ENCODE measurements at places on chromosomes 11 and 22.

DNA sequence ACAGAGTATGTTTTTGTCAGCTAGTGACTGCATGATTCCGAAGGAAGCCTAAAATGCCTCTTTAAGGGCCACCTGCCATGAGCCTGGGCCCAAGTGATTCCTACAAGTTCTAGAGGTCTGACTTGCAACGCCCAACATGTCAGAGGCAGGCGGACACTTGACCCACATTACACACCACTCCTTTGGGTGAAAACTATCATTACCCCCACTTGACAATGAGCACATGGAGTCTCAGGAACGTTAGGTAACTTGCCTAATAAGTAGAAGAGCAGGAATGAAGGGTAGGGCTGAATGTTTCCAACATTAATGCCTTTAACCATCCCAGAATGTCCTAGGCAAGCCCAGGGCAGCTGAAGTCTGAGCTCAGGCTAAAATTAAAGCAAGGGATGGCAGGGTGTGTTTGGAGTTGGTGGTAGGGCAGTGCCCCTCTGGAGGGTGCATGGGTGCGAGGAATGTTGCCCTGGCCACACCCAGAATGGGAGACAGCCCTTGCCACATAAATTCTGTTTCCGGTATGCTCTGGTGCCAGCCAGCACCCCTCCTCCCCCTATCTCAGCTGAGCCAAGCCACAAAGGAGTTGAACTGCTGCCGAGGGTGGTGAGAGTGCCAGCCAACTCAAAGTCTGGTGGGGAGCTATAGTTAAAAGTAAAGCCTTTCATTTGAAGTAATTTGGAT, 2.5 kb downstream of the PLAAT2 start:
- no peak for DNase-seq

GRCh38 chr22:29089507-29089906, 16.7 kb downstream of the KREMEN1 start:
- no peak for DNase-seq

GRCh38 chr11:77038825-77039326, 4.7 kb downstream of the B3GNT6 start:
- DNase-seq, result no peak

DNA sequence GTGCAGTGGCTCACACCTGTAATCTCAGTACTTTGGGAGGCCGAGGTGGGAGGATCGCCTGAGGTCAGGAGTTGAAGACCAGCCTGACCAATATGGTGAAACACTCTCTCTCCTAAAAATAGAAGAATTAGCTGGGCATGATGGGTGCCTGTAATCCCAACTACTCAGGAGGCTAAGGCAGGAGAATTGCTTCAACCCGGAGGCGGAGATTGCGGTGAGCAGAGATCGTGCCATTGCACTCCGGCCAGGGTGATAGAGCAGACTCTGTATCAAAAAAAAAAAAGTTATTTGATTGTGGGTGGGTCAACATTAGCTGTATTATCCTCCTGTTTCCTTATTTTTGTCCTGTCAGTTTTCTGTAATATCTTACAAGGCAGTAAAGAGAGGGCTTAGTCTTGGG, 11.9 kb upstream of the RFPL1 start:
- DNase-seq, result no peak

DNA sequence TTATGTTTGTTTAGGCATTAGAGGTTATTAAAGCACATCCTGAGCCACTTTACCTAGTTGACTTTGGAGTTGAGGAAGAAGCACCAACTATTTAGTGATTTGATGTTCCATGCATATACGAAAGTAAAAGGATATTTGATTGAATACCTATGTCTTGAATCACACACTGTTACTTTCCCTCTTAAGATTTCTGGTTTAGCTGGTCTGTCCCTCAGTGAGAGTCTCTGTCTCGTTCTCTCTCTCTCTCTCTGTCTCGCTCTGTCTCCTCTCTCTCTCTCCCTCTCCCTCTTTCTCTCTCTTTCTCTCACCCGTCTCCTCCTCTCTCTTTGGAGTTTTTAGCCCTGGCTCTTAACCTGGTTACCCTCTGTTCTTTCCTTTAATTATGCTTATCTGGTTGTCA, 11.0 kb downstream of the CTNND1 start:
- no peak for DNase-seq

- DNase-seq, result no peak
These were observed 41.1 kb upstream of the NARS2 start for GRCh38 chr11:78615724-78616123.

DNA sequence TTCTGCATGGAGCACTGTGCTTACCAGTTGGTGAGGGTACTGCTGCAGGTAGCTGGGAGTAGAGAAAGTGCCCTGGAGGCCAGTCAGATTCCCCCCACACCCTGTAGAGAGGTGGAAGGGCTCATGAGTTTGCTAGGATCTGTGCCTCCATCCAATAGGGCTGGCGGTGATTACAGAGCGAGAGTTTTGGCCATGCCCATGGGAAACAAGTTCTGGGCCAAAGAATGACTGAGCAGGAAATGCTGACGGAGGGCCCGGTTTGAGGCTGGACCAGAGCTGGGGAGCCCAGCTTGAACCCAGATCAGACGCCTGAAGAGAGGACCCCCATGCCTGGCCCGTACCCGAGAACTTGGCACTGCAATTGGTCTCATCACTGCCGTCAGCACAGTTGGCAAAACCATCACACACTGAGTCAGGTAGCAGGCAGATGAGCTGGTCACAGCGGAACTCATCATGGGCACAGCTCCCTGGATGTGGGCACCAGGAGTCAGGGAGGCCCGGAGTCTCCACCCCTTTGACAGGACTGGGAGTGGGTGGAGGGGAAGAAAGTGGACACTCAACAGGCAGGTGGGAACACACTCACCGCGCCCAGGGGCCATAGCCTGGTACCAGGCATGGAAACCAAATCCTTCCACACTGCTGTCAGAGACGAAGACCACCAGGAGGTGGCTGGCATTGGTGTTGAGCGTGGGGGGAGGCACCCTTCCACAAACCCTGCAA, 2.1 kb downstream of the MFRP start:
- no peak for DNase-seq

DNA sequence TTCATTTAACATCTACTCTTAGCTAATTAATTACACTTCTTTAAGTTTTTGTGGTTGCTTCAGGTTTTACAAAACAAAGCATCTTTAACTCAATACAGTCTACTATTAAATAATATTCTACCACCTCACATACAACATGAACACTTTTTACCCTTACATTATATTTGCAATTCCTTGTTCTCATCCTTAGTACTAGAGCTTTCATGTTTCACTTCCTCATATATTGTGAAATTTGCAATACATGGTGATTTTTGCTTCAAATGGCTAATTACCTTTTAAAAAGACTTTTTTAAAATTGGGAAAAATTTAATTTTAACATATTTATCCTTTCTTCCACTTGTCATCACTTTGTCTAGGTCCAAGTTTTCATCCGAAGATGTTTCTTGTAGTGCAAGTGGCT, 37.5 kb downstream of the RSF1 start:
- DNase-seq, result no peak

DNA sequence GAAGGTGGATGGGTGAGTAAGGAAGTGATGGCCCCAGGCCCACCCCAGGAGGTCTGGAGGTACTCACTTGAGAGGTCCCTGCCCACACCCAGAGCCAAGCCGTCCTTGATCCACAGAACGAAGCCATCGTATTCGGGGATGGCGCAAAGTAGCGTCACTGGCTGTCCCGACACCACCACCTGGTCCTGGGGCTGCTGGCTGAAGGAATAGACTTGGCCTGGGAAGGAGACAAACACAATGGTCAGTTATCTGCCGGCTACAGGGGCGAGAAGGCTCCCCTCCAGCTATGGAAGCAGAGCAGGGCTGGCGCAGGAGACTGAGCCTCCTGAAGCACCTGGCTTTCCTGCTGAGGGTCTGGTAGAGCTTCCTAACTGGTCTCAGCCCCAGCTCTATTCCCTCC, 171.0 kb downstream of the ST3GAL4 start:
- DNase-seq, result no peak

- DNase-seq, result no peak
These were observed 32.4 kb downstream of the SLN start for GRCh38 chr11:107679255-107680024.

GRCh38 chr11:118374729-118375128, 15.3 kb downstream of the UBE4A start:
- no peak for DNase-seq

DNA sequence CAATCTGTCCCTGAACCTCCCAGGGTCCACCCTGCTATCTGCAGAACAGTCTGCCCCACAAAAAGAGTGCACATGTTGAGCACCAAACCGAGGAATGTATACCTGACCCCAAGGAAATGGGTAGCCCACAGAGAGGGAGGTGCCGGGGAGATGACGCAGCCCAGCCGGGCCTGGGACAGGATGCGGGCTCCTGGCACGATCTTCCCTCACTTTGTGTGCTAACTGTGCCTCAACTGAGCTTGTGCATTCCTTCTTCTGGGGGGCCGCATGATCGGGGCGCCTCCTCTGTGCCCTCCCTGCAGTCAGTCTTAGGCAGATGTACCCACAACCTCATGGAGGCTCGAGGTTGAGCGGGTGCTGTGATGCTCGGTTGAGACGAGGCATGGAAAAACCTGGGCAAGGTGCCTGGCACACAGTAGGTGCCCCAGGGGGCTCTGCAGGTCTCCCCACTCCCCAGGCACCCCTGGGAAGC, 2.4 kb downstream of the GAS2L1 start:
- no peak for DNase-seq

GRCh38 chr11:45722144-45722543, 56.7 kb upstream of the CHST1 start:
- no peak for DNase-seq
